Trophoblast cell (in vitro differentiated cells and primary cell): ENCODE measurements at places on chromosomes 3 and 15.

- DNase-seq = no peak
- no peak overlapping the region for H3K4me3 ChIP-seq
- no peaks in the 10 kb centered on the region for H3K36me3 ChIP-seq
- no peaks in the 10 kb centered on the region for H3K27me3 ChIP-seq
Measured at GRCh38 chr3:62757045-62757444, 118.2 kb downstream of the CADPS start.

GRCh38 chr3:38992117-38992760 is 59.5 kb downstream of the SCN11A start:
- no peaks in the 10 kb centered on the region for H3K27me3 ChIP-seq
- no peak overlapping the region for H3K27ac ChIP-seq
- no peak overlapping the region for H3K4me3 ChIP-seq
- no peaks in the 10 kb centered on the region for H3K36me3 ChIP-seq
- DNase-seq = peak; percentile 5

GRCh38 chr3:108219336-108219735 is 2.9 kb downstream of the IFT57 start:
- no peaks in the 10 kb centered on the region for H3K4me1 ChIP-seq
- no peaks in the 10 kb centered on the region for H3K27me3 ChIP-seq
- DNase-seq = no peak

DNA sequence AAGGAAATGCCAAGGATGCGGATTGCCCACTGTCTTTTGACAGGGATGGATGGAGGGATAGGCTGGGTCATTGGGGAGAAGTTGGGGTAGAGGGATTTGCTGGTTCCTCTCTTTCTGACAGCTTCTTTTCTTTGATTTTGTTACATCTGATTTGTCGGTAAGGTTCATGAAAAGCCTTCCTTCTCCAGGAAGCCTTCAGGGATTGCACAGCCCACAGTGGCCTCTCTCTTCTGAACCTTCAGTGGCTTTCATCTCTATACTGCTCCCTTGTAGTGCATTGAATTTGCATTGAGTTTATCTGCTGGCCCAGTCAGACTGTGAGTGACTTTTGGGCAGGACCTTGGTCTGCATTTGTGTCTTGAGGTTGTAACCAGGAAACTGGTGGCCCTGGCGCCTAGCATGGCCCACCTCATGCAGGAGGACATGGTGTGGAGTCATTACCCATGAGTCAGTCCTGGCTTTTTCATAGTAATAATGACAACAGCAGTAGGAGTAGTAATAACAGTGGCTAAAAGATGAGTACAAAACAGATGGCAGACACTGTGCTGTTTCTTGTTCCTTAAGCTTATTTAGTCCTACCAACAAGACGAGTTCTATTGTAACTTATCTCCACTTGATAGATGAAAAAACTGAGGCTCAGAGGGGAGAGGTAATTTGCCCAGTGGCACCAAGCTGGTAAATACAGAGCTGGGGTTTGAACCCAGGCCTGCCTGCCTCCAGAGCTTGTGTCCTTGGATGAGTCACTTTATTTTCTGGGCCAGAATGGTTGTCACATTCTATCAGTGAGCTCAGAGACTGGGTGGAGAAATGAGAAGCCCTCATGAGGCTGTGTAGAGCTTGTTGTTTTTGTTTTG is 28.4 kb downstream of the SMAD6 start:
- peaks cover 5% of the 10 kb centered on the region for H3K4me1 ChIP-seq
- no peak overlapping the region for H3K27ac ChIP-seq
- no peak for DNase-seq
- H3K4me3 ChIP-seq = no peak overlapping the region
- H3K27me3 ChIP-seq = no peaks in the 10 kb centered on the region

DNA sequence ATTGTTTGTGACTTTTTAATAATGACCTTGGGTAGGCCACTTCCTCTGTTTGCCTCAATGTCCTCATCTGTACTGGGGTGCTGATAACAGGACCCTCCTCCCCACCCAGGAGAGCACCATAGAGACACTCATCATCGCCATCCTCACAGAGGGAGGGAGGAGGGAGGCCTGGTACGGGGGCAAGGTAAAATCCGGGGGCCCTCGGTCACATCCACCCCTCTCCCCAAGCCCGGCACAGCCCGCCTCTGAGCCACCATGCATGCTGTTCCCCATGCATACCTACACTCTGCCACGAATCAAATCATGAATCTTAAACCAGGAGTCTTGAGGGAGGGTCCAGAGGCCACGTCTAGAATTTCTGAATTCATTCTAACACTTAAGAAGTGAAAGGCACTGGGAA is 74.9 kb upstream of the IQSEC1 start:
- H3K4me1 ChIP-seq = no peaks in the 10 kb centered on the region
- H3K4me3 ChIP-seq = no peak overlapping the region
- no peak for DNase-seq

DNA sequence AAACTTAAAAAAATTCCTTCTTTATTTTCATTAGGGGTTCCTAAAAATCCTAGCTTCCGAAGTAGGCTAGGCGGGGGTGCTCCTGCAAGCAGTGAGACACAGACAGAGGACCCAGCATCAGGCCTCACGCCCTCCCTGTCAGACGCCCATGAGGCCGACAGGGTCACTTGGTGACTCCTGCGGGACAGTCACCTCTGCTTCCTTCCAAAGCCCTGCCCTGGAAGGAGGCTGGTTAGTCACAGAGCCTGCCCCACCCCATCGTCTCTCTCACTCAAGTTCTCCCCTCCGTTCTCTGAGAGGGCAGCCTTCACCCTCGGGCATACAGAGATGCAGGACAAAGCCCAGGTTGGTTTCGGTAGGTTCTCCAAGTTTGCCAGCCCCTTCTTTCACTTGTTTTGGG is 38.6 kb downstream of the EHD4 start:
- H3K4me3 ChIP-seq = no peak overlapping the region
- H3K27ac ChIP-seq = no peak overlapping the region
- peaks cover 2% of the 10 kb centered on the region for H3K36me3 ChIP-seq
- H3K4me1 ChIP-seq = peaks cover 5% of the 10 kb centered on the region
